ENCODE measurements at places on chromosomes 2 and 18. TPM values are rescaled to one million over a fixed set of nuclear protein-coding genes. Genes with fewer than 3 reads are reported as not detected.

The LYPD6 gene
- polyA plus RNA-seq = 2.4 TPM

The TSPYL6 gene
- not detected for polyA plus RNA-seq

The GALNT13 gene
- polyA plus RNA-seq = 0.96 TPM

DNA sequence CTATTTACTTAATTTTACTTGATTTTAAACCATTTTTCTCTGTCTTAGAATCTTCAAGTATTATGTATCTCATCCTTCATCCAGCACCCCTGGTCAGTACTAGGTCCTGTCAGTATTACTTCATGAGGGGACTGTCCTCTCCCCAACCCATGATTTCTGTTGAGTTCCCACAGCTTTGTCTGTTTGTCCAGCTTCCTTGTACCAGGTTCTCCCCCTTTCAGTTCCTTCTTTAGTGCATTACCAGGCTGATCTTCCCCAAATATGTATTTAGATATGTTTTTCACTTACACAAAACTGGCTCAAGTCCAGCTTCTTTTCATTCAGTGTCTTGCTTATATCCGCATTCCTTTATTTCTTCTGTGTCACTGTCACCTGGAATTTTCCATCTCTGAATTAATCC is 13.8 kb upstream of the TTC27 start:
- DNase-seq = no peak

DNA sequence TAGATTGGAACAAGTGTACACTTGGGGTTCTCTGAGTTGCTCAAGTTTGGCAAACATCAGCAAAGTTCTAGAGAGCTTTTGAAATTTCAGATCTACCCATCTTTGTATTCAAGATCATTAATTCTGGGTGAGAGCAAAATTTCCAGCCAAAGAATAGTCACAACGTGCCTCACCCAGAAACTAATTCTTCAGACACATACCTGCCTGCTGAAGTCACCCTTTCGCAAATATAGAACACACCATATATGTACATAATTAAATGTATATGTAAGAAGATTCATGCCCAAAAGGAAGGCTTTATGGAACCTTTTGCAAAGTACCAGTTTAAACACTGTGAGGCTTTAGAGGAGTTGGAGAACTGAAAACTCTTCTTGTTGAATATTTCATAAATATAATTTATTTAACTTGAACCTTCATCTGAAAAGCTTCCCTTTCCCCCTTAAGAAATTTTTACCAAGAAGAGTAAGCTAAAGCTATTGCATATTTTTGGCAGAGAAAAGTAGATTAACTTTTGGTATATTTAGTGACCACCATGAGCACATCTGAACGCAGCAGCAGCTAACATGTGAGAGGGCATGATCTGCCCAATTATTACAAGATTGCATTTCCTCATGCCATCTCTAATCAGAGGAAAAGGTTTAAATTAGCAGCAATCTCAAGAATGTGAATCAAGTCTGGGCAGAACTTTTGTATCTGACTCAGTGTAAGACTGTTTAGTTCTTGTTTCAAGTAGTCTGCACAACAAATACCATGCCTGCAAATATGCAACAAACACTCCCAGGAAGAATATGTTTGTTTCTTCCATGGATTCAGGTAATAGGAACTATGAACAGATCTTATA is 8.2 kb downstream of the RND3 start:
- no peak for DNase-seq

- DNase-seq = no peak
Observed at GRCh38 chr2:116988303-116988702, 826.2 kb upstream of the DDX18 start.

Data from urinary bladder (tissue), 4 donors.